Osteocyte (in vitro differentiated cells): ENCODE measurements at places on chromosomes 16 and 17. TPM values are rescaled to one million over a fixed set of nuclear protein-coding genes. Genes with fewer than 3 reads are reported as not detected.

GRCh38 chr16:68355447-68356248 is 44.8 kb downstream of the PRMT7 start:
- H3K27ac ChIP-seq: no peak overlapping the region
- no peaks in the 10 kb centered on the region for H3K27me3 ChIP-seq
- H3K4me3 ChIP-seq: no peak overlapping the region
- peaks cover 23% of the 10 kb centered on the region for H3K36me3 ChIP-seq
- DNase-seq: no peak
- H3K4me1 ChIP-seq: no peaks in the 10 kb centered on the region

DNA sequence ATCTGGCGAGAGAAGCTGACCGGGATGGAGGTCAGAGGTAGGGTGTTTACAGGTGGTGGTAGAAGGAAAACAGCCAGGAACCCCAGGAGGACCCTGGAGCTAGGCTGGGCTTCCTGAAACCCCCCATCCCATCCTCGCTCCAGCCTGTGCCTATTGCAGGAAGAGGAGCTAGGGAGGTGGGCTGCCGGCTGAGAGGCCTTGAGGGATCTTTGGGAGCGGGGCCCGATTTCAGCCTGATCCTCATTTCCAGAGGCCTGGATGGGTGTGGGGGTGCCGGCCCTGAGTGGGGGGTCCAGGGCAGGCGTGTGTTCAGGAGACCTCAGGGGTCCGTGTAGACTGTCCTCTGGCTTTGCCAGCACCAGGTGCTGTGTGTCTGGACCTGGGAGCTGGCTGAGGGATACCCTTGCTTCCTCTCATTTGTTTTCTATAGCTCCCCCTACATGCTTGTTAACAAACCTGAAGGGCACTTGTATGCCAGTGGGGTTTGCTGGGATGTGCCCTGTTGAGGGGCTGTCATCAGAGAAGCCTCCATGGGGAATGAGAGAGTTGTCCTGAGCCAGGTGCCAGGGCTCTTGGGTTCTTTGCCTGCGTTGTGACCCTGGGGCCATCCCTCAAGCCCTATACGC is 18.9 kb upstream of the RAP1GAP2 start:
- H3K36me3 ChIP-seq: no peaks in the 10 kb centered on the region
- peak overlapping the region; percentile 64 for H3K4me3 ChIP-seq
- no peak for DNase-seq
- H3K27ac ChIP-seq: no peak overlapping the region

GRCh38 chr17:2388020-2388682 is 12.7 kb downstream of the MNT start:
- DNase-seq: no peak
- H3K36me3 ChIP-seq: peaks cover 17% of the 10 kb centered on the region
- H3K27ac ChIP-seq: peak overlapping the region; percentile 63
- no peaks in the 10 kb centered on the region for H3K27me3 ChIP-seq

GRCh38 chr17:81239714-81240555 is 817 bp downstream of the NDUFAF8 start:
- peaks cover 3% of the 10 kb centered on the region for H3K36me3 ChIP-seq
- peaks cover 26% of the 10 kb centered on the region for H3K4me1 ChIP-seq
- DNase-seq: no peak
- H3K4me3 ChIP-seq: peak overlapping the region; percentile 92

DNA sequence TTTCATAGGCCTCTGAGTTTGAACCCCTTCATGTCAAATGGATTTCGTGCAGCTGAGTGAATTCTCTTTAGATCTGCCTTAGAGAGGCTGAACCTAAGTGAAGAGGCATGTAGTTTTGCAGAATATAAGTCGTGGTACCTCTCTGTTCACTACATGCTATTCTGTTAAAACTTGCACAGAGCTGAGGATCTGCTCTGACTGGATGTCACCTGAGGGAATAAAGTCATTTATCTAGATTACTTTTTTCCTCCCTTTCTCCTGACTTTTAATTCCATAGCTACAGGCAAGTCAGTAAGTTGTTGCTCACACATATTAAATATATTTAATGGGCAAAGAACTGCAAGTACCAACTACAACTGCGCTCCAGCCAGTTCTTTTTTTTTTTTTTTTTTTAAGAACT is 64.7 kb downstream of the WNT3 start:
- H3K4me1 ChIP-seq: peaks cover 8% of the 10 kb centered on the region
- H3K27ac ChIP-seq: no peak overlapping the region
- DNase-seq: no peak
- H3K36me3 ChIP-seq: peaks cover 42% of the 10 kb centered on the region
- no peak overlapping the region for H3K4me3 ChIP-seq

DNA sequence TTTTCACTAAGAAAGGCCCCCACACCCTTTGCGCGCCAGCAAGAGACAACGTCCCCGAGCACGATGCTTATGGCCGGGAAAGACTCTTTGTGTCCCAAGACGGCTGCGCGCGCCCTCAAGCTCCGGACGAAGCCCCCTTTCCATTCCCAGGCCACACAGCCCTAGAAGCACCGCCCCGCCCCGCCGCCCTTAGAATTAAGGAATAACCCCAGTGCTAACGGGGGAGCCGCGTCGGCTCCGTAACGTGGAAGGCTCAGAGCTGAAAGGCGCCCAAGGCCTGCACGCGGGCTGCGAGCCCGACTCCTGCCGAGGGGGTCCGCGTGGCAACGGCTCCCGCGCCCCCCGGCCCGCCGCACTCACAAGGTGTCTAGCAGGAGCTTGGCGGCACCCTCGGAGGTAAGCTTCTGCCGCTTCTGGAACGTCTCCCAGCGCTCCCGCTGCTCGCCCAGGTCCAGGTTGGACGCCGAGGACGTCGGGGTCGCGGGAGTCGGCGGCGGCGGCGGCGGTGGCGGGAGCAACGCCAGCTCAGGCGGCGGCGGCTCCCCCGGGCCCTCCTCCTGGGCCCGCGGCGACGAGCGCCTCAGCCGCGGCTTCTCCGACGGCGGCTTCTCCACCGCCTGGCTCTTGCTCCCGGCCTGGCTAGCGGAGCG is 477 bp downstream of the CENPV start:
- H3K4me1 ChIP-seq: peaks cover 18% of the 10 kb centered on the region
- no peak for DNase-seq
- H3K27ac ChIP-seq: peak overlapping the region; percentile 23

GRCh38 chr17:68368387-68368786 is 77.1 kb downstream of the ARSG start:
- H3K27me3 ChIP-seq: no peaks in the 10 kb centered on the region
- H3K4me1 ChIP-seq: no peaks in the 10 kb centered on the region
- no peak overlapping the region for H3K4me3 ChIP-seq
- H3K36me3 ChIP-seq: no peaks in the 10 kb centered on the region

DNA sequence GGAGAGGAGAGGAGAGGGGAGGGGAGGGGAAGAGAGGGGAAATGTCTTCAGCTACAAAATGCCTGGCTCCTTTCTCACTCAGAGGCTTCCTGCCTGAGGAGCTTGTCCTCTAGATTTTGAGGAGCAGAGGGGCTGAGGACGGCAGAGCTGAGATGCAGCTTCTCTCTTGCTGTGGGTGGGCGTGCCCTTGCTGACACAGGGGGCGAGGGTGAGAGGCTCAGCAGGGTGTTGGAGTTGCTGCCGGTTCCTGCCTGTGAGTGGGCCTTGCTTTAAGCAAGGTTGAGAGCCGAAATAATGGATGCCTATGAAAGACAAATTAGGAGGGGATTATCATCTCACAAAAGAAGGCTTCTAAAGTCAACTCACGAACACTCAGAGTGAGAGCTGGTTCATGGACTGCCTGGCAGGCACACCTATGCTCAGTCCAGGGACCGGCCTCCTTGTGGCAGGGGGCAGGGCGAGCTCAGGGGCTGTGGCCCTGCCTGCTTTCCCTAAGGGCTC is 215.6 kb downstream of the MSI2 start:
- no peaks in the 10 kb centered on the region for H3K27me3 ChIP-seq
- H3K27ac ChIP-seq: peak overlapping the region; percentile 20
- H3K36me3 ChIP-seq: no peaks in the 10 kb centered on the region
- DNase-seq: no peak

DNA sequence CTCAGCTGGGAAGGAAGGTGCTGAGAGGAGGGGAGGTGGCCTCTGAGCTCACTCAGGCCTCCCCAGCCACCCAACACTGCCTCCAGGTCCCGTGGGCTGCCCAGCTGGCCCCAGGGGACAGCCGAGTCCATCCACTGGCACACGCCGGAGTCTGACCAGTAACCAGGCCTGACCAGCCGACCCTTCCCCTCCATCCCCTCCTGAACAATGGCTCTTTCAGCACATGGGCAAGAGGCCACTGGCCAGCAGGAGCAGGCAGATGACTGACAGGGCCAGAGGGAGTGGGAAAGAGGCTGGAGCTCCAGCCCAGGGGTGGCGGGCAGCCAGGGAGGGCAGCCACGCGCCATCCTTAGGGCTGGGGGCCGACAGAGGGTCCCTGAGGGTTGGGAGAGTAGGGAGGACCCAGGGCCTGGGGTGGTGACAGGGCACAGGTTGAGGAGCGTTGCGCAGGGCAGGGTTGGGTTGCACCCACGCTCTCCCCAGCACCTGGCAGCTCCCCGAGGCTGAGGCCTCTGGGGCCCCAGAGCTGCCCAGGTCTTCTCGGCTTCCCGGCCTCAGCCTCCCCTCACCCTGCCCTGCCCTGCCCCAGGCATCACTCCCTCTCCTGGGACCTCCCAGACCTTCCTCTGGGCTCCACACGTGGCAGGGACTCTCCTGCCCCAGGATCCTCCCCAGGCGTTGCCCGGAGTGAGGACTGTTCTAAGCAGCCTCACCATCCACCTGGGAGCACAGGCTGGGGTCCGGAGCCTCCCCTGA is 20.2 kb upstream of the SLC38A10 start:
- H3K27ac ChIP-seq: no peak overlapping the region
- no peaks in the 10 kb centered on the region for H3K27me3 ChIP-seq
- no peak for DNase-seq

GRCh38 chr16:88610080-88610479 is 28.3 kb upstream of the IL17C start:
- no peak for DNase-seq
- H3K27ac ChIP-seq: no peak overlapping the region
- H3K27me3 ChIP-seq: no peaks in the 10 kb centered on the region
- no peak overlapping the region for H3K4me3 ChIP-seq
- H3K36me3 ChIP-seq: peaks cover 21% of the 10 kb centered on the region
- no peaks in the 10 kb centered on the region for H3K4me1 ChIP-seq

DNA sequence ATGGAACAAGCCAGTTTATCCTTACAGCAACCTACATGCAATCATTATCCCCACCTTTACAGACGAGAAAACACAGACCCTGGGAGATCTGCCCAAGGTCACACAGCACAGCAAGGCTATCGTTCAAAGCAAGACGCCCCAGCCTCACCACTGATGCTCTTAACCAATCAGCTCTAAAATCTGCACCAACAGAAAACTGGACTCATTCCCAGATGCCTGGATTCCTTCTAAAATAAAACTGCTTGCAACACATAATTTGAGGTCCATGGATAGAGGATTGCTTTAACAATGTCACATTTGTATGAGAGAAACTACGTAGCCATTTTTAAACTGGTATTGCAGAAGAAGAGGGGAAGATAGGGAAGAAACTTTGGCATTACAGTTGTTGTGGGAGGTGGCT is 6.8 kb downstream of the COTL1 start:
- DNase-seq: no peak
- peaks cover 8% of the 10 kb centered on the region for H3K36me3 ChIP-seq
- no peak overlapping the region for H3K27ac ChIP-seq

GRCh38 chr16:54171626-54172537 is 114.7 kb downstream of the IRX3 start:
- no peak overlapping the region for H3K4me3 ChIP-seq
- H3K4me1 ChIP-seq: peaks cover 4% of the 10 kb centered on the region
- no peak for DNase-seq
- peaks cover 81% of the 10 kb centered on the region for H3K27me3 ChIP-seq
- no peaks in the 10 kb centered on the region for H3K36me3 ChIP-seq
- no peak overlapping the region for H3K27ac ChIP-seq

GRCh38 chr17:10775740-10776356 is 28.1 kb downstream of the TMEM238L start:
- no peak overlapping the region for H3K4me3 ChIP-seq
- no peak overlapping the region for H3K27ac ChIP-seq
- DNase-seq: no peak
- no peaks in the 10 kb centered on the region for H3K36me3 ChIP-seq

DNA sequence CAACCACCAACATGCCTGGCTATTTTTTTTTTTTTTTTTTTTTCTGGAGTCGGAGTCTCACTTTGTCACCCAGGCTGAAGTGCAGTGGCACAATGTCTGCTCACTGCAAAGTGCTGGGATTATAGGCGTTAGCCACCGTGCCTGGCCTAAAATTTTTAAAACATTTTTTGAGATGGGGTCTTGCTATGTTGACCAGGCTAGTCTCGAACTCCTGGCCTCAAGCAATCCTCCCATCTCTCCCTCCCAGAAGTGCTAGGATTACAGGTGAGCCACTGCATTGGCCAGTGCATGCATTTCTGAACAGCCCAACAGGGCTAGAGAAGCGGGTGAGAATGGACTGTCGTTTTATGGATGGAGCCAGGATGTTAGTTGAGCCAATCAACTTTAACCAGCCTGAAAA is 72.4 kb downstream of the ERCC4 start:
- peaks cover 9% of the 10 kb centered on the region for H3K27me3 ChIP-seq
- peaks cover 2% of the 10 kb centered on the region for H3K4me1 ChIP-seq
- no peak overlapping the region for H3K27ac ChIP-seq
- peak; percentile 36 for DNase-seq
- no peaks in the 10 kb centered on the region for H3K36me3 ChIP-seq

DNA sequence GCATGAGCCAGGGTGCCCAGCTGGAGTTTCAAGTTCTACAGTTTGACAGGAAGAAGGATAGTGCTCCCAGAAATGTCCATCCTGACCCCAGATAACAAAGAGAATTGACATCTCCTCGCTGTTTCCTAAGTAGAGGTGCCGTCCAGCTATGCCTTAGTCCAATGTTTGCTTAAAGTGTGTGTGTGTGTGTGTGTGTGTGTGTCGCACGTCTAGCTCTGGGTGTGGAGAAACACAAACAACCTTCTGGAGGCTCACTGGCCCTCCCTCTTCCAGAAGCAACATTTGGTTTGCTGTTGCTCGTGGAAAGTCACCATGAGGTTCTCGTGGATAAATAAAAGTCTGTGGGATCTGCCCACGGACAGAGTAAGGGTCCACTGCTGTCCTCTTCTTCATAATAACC is 22.1 kb downstream of the EMP2 start:
- H3K27me3 ChIP-seq: no peaks in the 10 kb centered on the region
- no peak for DNase-seq
- peaks cover 3% of the 10 kb centered on the region for H3K4me1 ChIP-seq
- no peak overlapping the region for H3K27ac ChIP-seq
- no peak overlapping the region for H3K4me3 ChIP-seq

Gene GALR2
- total RNA-seq: not detected in 2 replicates

Gene TBC1D28
- not detected in 2 replicates for total RNA-seq

Gene SEZ6L2
- 17.6 and 19.3 TPM in 2 replicates for total RNA-seq

Gene SLC6A4
- 0.10 and 0.16 TPM in 2 replicates for total RNA-seq

Gene GRB7
- 0.94 and 1.2 TPM in 2 replicates for total RNA-seq

Gene RNF222
- not detected in 2 replicates for total RNA-seq

Gene NOTUM
- total RNA-seq: 0.30 TPM in 1 of 2 replicates, not detected in the other
